Forelimb muscle (tissue), 1 donor: ENCODE measurements at places on chromosomes 16 and 17.

DNA sequence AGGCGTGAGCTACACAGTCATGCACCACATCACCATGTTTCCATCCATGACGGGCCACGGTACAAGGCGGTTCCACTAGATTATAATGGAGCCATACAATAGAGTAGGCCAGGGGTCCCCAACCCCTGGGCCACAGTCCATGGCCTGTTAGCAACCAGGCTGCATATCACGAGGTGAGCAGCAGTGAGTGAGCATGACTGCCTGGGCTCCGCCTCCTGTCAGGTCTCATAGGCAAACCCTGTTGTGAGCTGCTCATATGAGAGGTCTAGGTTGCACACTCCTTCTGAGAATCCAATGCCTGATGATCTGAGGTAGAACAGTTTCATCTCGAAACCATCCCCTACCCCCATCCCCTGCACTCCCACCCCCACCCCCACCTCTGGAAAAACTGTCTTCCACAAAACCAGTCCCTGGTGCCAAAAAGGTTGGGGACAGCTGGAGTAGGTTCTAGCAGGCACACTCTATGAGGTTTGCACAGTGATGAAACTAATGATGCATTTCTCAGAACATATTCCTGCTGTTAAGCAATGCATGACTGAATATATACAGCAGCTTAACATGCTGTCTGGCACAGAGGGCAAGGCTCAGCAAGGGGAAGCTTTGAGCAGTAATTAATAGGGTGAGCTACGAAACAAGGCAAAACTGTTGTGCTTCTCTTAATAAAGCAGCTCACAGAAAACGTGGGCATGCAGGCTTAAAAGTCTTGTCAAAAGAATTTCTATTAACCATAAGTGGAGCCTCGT, 108.0 kb downstream of the VPS53 start:
- no peak for DNase-seq

DNA sequence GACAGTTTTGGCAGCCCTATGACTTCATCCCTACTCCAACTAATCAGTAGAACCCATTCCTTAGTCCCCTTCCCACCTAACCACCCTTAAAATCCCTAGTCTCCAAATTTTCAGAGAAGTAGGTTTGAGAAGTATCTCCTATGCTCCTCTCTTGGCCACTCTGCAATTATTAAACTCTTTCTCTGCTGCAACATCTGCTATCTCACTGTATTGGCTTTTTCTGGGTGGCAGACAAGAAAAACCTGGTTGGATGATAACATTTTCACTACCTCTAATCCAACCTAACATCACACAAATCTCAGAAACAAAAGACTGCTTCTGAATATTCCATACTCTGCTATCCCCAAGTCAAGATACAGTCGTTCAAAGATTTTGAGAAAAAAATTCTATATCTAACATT, 542.4 kb upstream of the SOX9 start:
- no peak for DNase-seq

- DNase-seq = peak; percentile 87
These were observed 110.0 kb downstream of the N4BP1 start for GRCh38 chr16:48499923-48500381.

- no peak for DNase-seq
These were observed 100.0 kb upstream of the ZNF469 start for GRCh38 chr16:88282564-88283395.

DNA sequence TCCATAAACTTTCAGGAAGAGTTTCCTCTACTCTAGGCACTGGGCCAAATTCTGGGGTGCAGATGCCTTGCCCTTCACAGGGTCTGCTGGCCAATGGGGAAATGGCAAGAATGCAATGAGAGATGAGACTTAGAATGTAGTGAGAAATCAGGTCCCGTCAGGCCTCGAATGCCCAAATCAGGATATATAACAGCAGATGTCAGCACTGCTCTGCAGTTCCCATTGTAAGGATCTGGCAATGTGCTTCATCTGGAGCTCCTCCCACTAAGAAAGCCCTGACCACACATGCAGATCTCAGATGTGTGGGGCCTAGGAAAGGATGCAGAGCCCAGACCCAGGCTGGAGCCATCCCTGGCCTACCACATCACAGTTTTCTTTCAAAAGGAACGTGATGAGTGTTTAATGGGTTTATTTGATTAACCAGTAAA, 13.9 kb upstream of the LPCAT2 start:
- DNase-seq = peak; percentile 91

GRCh38 chr16:27429330-27429871, 27.4 kb downstream of the IL21R start:
- DNase-seq = no peak

GRCh38 chr17:50955160-50955559, 89.0 kb upstream of the TOB1 start:
- DNase-seq = no peak

GRCh38 chr16:3584412-3584811, 7.2 kb upstream of the NLRC3 start:
- no peak for DNase-seq

- DNase-seq = no peak
These were observed 212.4 kb downstream of the RBFOX3 start for GRCh38 chr17:79398441-79398840.

- DNase-seq = no peak
These were observed 2.0 kb downstream of the CACNA1G start for GRCh38 chr17:50562242-50563091.

DNA sequence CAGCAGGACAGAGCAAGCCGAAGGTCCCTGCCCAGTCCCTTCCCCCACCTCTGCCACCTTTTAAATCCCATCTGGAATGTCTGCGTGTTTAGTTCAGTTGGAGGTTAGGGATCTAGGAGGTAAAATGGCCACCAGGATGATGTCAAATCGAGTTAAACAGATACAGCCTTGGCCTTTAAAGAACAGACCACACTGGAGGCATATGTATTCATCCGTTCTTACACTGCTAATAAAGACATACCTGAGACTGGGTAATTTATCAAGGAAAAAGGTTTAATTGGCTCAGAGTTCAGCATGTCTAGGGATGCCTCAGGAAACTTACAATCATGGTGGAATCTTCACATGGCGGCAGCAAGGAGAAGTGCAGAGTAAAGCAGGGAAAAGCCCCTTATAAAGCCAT, 167.8 kb upstream of the CACNG5 start:
- DNase-seq = no peak

- DNase-seq = no peak
These were observed 118.2 kb upstream of the SMURF2 start for GRCh38 chr17:64780096-64781013.

GRCh38 chr16:31143694-31144148, 6.1 kb downstream of the PRSS36 start:
- DNase-seq = no peak

DNA sequence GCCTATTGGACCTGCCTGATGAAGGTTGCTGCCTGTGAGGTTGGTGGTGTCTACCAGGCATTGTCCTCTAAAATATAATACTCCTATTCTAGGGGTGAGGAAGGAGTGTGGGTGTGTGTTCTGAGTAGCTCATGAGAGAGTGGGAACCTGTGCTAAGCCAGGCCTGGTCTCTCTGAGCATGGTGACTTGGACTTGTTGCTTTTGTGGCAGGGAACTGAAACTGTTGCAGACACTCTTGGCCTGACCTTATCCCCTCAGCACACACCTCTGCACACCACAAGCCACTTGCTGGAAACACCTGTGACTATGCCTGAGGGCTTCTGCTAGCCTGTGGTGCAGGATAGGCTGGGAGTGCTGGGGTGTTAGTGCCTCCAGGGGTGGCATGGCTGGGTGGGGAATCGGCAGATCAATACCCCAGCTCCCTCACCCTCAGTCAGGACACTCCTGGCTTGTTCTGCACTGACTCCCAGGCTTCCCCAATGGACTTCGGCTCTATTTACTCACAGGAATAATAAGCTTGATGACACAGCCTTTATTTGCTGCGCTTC, 29.9 kb downstream of the PLCG2 start:
- no peak for DNase-seq

- DNase-seq = no peak
These were observed 1.5 kb upstream of the TOX3 start for GRCh38 chr16:52548261-52549010.

DNA sequence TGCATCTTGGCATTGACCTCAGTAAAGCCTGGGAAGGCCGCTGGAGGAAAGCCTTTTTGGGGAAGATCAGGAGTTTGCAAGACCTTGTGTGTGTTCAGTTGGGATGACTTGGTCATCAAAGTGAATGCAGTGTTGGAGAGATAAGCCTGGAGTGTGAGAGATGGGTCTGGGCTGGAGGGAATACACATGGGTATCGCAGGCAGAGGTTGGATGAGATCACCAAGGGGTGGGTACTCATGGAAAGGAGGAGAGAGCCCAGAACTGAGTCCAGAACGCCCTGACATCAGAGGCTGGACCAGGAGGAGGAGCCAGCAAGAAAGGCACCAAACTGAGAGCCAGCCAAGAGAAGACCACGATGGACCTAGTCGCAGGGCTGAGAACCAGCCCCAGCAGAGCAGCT, 35.2 kb downstream of the SDK2 start:
- DNase-seq = no peak

- no peak for DNase-seq
These were observed 36.5 kb downstream of the CYTH1 start for GRCh38 chr17:78745407-78746088.

GRCh38 chr17:10292057-10292937, 80.5 kb downstream of the MYH13 start:
- DNase-seq = peak; percentile 20

GRCh38 chr17:63848834-63849689, 6.6 kb upstream of the SMARCD2 start:
- DNase-seq = peak; percentile 70

GRCh38 chr16:19210280-19210924, 42.4 kb downstream of the SYT17 start:
- DNase-seq = no peak

GRCh38 chr16:23595246-23595950, 718 bp downstream of the NDUFAB1 start:
- DNase-seq = no peak

DNA sequence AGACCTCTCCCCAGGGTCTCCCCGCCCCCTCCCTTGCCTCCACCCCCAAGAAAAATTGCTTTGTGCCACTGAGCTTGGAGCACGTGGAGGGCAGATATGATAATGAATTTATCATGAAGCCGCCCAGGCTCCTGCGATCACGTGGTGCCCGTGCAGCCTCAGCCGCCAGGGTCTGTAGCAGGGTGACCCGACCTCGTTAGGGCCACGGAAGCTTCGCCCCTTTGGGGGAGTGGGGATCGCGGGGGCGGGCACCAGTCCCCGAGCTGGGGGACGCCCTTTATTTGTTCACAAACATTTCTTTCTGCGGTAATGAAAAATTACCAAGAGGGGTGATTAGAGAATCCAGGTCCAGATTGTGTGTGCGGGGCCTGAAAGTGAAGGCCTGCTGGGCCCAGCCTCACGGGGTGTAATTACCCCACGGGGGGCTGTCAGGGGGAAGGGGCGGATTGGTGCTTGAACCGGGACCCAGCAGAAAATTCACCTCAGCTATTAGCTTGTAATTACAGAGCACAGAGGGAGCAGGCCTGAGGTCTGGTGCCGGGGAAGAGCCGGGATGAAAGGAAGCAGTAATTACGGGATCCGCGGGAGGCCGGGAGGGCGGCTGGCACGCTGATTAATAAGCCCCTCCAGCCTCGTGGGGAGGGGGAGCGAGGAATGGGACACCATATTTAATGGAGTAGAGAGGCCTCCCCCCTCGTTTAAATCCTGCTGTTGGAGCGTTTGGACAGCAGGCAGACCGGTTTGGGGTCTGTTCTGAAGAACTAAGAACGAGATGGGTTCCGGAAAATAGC, 13.3 kb downstream of the GSE1 start:
- DNase-seq = no peak

DNA sequence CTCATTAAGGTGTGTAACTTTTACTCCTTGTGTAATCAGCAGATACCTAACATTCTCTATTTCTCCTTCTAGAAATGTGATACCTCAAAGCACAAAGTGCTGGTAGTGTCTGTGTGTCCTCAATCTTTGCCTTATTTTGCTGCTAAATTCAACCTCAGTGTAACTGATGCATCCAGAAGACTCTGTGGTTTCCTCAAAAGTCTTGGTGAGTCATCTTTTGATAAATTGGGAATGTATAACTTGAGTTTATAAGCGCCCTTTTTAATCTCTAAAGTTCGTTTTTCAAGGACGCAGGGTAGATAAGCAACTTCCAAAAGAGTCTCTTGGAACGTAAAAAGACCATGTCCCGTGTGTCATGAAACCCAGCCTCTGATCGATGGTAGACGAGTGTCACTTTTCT, 10.2 kb downstream of the NARF start:
- DNase-seq = no peak

- DNase-seq = no peak
These were observed 134.8 kb upstream of the IRX6 start for GRCh38 chr16:55189224-55189623.

DNA sequence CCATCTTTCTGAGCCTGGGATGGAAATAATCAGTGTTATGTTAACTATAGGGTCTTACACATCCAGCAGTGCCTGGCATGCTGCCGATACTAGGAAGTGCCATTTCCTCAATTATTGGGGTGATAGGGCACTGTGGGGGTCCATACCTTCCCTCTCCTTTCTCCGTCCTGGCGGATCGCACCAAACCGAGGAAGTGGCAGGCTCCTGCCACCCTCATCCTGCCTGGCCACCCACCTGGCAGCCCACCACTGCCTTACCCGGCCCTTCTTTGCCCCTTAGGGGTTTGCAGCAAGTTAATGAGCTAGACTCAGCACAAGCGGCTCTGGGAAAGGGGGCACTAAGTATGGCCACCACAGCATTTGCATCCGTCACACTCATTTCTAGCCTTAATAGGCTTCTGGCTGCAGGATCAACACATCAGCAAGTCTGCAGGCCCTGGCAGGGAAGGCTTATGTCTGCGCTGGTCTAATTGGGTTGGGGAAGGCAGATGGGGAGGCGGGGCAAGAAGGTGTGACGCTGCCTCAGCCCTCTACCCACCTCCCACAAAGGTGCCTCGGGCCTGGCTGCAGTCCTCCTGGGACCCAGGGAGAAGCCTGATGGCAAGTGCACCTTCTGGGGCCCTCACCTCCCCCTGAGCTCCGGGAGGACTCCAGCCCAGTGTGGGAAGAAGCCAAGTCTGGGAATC, 28.6 kb downstream of the DCAKD start:
- no peak for DNase-seq

GRCh38 chr17:4333041-4333440, 33.4 kb downstream of the UBE2G1 start:
- DNase-seq = no peak

DNA sequence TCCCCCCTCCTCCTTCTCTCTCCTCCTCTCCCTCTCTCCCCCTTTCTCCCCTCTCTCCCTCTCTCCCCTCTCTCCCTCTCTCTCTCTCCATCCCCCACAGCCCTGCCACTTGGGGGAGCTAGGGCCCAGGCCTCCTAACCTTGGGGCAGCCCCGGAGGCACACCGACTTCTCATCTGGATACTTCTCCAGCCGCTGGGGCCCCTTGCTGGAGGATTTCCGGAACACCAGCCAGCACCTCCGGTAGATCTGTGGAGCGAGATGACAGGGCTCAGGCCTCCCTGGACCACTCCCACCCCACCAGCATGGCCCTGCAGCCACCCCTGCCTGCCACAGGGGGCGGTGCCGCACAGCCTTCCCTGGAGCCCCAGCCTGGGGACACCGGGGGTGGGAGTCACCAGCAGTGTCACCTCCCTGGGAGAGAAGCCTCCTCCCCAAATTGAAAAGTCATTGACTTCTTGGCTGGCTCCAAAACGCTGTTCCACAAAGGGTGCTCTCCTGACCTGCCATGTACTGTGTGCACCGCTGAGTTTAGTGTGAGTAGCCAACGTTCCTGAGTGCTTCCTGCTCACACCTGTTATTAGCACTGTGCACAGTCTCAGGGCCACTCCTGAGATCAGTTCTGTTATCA, 10.5 kb downstream of the DOK4 start:
- DNase-seq = no peak

- no peak for DNase-seq
These were observed 105.4 kb downstream of the STX8 start for GRCh38 chr17:9470171-9470570.
